ENCODE measurements at places on chromosomes 5 and 9. TPM values are rescaled to one million over a fixed set of nuclear protein-coding genes. Genes with fewer than 3 reads are reported as not detected.
A peak's percentile ranks its signal among the peaks of the same experiment; 100 is the strongest.

The PIP5K1B gene
- 2.3 TPM for total RNA-seq

The CCDC180 gene
- total RNA-seq = 3.3 TPM

The C5orf58 gene
- not detected for total RNA-seq

The GPX3 gene
- total RNA-seq = not detected

The ANGPTL2 gene
- total RNA-seq = 0.08 TPM

The CCL27 gene
- total RNA-seq = not detected

DNA sequence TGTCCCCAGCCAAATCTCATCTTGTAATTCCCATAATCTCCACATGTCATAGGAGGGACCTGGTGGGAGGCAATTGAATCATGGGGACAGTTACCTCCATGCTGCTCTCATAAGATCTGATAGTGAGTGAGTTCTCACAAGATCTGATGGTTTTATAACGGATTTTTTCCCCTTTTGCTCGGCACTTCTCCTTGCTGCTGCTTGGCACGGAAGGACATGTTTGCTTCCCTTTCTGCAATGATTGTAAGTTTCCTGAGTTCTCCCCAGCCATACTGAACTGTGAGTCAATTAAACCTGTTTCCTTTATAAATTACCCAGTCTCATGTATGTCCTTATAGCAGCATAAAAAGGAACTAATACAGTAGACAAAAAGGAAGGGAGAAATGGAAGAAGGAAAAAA is 76.7 kb upstream of the CCNG1 start:
- no peak for DNase-seq

GRCh38 chr9:81031422-81032029 is 657.8 kb downstream of the TLE1 start:
- no peak for DNase-seq

DNA sequence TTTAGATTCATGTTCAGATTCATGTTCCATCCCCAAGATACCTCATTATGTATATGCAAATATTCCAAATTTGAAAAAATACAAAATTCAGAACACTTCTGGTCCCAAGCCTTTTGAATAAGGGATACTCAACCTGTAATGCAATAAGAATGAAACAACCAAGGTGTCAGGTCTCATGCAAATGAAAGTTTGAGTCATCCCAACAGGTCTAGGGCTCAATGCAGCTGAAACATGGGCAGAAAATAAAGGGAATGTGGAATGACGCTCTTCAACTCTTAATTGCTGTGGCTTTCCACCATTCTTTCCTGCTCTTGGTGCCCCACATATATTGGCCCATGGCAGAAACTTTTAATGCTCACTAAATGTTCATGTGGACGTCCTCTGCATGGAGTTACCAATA is 107.3 kb upstream of the DAPK1 start:
- DNase-seq = no peak

- DNase-seq = no peak
These were observed 315.9 kb upstream of the RASA1 start for GRCh38 chr5:86951761-86952160.

DNA sequence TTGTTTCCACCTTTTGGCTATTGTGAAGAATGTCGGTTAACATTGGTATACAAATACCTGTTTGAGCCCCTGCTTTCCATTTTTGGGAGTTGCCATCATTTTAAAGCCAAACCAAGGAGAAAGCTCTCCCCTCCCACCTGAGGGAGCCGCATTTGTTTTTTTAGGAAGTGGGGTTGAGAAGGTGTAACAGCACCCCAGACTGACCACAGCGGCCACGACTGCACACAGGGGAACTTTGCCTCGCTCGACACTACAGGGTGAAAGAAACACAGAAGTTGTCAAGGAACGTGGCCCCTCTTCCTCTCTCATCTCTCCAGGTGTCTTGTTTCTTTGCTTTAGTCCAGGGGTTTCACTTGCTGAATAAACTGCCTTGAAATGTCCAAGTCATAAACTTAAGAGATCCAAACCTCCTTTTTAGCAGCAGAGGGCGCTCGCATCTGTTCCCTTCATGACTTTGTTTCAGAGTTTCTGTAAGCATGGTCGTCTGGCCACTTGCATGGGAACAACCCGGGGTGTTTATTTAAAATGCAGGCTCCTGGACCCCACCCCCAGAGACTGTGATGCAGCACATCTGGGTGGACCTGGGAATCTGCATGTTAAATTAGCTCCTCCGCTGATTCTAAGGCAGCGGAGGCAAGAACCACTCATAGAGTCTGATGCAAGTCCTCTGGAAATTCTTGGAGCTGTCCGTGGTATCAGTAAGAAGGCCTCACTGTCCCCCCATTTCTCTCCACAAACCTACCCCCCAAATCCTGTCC is 2.1 kb upstream of the TTLL11 start:
- DNase-seq = peak; percentile 57

- no peak for DNase-seq
These were observed 105.7 kb upstream of the RAD23B start for GRCh38 chr9:107177243-107177839.

GRCh38 chr5:97087138-97087537 is 55.3 kb downstream of the LIX1 start:
- DNase-seq = no peak

DNA sequence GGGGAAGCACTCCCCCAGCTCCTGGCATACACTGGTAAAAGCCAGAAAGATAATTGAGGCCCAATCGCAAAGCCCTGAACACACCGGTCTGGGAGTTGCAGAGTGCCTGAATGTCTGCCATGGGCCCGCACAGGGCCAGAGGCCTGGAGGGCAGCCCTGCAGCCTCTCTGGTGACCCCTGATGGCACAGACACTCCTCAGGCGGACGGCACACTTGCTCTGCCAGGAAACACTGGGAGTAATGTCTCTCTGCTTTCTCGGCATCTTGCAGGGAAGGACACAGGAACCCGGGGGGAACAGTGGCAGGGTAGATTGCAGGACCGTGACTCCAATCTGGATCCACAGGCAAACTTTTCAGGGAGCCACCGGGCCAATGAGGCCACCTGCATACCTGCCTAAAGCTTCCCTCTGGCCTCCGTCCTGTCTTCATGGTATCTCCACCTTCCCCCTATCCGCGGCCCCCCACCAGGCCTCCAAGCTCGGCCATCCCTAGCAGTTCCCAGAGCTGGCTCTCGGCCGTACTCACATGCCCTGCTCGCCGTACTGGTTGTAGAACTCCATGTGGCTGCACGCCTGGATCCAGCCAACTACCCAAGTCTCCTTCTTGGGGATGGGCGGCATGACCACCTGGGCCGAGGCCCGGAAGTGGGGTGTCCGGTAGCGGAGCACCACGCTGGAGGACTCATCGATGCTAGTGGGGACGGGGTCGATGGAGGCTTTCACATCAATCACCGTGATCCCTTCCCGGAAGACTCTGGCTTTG is 797 bp downstream of the FAM78A start:
- peak; percentile 48 for DNase-seq

DNA sequence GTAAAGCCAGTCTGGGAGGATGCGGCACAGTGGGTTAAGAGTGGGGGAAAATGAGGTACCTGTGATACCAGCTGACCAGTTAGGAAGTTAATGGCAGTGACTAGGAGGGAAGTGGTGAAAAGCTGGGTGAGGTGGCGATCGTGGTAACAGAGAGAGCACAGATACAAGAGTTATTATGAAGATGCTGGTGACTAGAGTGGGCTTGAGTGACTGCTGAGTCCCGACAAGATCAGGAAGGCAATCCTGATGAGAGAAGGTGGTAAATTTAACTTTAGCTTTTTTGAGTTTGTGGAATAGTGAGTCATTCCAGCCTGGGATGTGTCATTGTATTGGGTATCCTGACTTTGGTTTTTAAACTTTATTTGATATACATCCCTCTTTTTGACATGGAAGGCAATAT is 38.8 kb downstream of the CMYA5 start:
- DNase-seq = no peak

- DNase-seq = no peak
These were observed 57.7 kb downstream of the DCP2 start for GRCh38 chr5:113034182-113034773.

DNA sequence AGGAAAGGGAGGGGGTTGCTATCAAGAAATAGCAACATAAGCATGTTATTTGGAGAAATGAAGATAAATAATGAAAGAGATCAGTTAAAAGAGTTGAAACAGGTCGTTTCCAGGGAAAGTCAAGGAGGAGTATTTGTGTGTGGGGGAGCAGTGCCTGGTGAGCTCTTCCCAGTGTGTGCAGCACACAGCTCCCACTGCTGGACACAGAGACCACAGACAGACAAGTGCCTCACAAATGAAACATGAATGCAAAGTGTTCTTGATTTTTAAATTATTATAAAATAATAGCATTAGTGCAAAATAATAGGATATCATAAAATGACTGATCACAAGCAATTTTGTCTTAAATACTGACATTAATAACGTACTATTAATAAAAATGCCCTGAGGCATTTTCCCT is 40.8 kb downstream of the LIFR start:
- DNase-seq = no peak

DNA sequence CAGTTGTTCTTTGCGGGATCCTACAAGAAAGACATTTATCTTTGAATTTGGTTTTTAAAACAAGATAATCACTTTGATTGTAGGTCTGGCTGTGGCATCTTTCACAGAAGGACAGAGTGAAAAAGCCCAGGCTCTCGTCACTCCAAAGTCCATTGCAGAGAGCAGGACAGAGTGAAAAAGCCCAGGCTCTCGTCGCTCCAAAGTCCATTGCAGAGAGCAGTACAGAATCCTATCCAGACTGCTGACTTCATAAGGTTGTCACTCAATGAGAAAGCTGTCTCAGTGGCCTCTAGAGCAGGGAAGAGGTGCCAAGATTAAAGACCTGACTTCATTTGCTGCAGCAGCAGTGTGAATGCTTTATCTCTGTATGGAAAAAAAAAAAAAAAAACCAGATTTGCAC is 16.3 kb upstream of the GPX8 start:
- no peak for DNase-seq

GRCh38 chr5:38431242-38431853 is 125.1 kb downstream of the LIFR start:
- DNase-seq = no peak

- no peak for DNase-seq
These were observed 120.5 kb downstream of the FEM1C start for GRCh38 chr5:115424030-115424429.

- no peak for DNase-seq
These were observed 23.9 kb downstream of the RNF130 start for GRCh38 chr5:180047667-180048066.

All from activated CD4-positive, alpha-beta memory T cell treated with anti-CD3 and anti-CD28 coated beads, Interleukin-2, amount 10 ng/mL, durations not matched to agents 7 days and 5 days (primary cell).